ENCODE measurements at places on chromosomes 6 and 20.
A peak's percentile ranks its signal among the peaks of the same experiment; 100 is the strongest.

- no peak for DNase-seq
These were observed 184.6 kb downstream of the ESR1 start for GRCh38 chr6:151992091-151992490.

- DNase-seq, result no peak
These were observed 29.0 kb upstream of the TMEM244 start for GRCh38 chr6:129890164-129890563.

DNA sequence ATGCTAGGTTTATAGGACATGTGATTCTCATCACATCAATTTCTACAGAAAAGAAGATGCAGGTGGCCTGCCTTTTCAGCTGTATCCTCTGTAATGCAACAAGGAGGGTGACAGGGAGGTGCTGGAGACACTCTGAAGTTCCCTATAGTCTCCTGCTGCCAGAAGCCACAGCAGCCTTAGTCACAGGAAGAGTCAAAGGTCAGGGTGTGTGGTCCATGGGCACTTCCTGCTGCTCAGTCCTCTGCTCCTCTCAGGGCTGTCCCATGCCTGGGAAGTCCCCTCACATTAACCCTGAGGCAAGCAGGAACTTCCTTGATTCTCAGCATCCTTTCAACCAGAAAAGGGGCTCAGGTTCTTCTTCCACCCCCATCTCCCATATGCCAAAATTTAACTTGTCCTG, 144.8 kb upstream of the FOXA2 start:
- no peak for DNase-seq

GRCh38 chr6:154703124-154703523, 30.1 kb upstream of the SCAF8 start:
- DNase-seq, result no peak

GRCh38 chr6:11236076-11236750, 3.7 kb upstream of the NEDD9 start:
- no peak for DNase-seq

- DNase-seq, result no peak
These were observed 249.3 kb downstream of the PREX1 start for GRCh38 chr20:48578397-48579098.

GRCh38 chr20:43942667-43943285, 28.1 kb downstream of the TOX2 start:
- no peak for DNase-seq

GRCh38 chr6:170365593-170365992, 59.0 kb downstream of the FAM120B start:
- DNase-seq, result no peak

- no peak for DNase-seq
These were observed 211.0 kb downstream of the MOXD1 start for GRCh38 chr6:132190097-132190814.

DNA sequence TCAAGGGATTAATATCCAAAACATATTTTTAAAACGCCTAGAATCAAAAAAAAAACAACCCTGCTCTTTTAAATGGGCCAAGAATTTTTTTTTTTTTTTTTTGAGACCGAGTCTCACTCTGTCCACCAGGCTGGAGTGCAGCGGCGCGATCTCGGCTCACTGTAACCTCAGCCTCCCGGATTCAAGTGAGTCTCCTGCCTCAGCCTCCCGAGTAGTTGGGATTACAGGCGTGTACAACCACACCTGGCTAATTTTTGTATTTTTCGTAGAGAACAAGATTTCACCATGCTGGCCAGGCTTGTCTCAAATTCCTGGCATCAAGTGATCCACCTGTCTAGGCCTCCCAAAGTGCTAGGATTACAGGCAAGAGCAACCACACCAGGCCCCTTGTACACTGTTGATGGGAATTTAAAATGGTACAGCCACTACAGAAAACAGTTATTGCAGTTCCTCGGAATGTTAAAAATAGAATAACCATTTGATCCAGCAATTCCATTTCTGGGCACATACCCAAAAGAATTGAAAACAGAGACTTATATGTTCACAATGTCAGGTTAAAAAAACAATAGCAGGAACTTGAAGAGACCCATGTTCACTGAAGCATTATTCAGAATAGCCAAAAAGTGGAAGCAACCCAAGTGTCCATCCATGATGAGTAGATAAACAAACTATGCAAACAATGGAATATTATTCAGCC, 3.1 kb upstream of the MYL9 start:
- no peak for DNase-seq

GRCh38 chr20:56955680-56956079, 310.8 kb downstream of the BMP7 start:
- no peak for DNase-seq

DNA sequence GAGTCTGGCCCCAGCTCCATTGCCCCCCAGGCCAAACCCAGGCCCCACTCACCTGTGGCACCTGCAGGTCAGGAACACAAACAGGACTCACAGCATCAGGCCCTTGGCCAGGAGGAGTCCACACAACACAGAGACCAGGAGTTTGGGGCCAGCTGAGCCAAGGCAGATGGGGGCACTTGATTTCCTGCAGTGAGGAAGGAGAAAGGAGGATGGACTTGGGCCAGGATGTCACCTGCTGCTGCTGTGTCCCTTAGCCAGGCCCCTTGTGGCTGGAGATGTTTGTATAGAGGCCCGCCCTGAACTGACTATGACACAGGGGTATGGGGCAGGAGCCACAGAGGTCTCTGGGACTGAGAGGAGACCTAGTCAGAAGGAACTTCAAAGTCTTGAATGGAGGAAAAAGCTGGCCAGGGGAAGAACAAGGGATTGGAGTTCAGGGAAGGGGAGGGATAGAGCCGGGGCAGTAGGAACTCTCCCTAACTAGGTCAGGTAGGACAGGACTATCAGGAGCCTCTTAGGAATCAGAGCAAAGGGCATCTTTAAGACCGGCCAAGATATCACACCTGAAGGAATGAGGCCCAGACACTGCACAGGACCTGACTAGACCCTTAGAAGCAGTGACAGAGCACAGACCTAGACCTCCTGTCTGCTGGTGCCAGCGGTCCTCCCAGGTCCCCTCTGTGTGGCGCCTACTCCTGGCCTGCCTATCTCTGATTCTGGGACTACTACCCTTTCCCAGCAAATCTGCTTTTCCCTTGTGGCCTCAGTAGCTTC, 8.8 kb upstream of the TREML2 start:
- DNase-seq, result no peak

- DNase-seq, result peak; percentile 80
These were observed 764 bp upstream of the SNAP25 start for GRCh38 chr20:10217721-10218410.

GRCh38 chr6:137402143-137402680, 92.0 kb downstream of the OLIG3 start:
- DNase-seq, result peak; percentile 84

- DNase-seq, result no peak
These were observed 22.1 kb downstream of the GJA10 start for GRCh38 chr6:89916136-89916920.

GRCh38 chr20:46928580-46929132, 34.0 kb downstream of the EYA2 start:
- DNase-seq, result no peak

DNA sequence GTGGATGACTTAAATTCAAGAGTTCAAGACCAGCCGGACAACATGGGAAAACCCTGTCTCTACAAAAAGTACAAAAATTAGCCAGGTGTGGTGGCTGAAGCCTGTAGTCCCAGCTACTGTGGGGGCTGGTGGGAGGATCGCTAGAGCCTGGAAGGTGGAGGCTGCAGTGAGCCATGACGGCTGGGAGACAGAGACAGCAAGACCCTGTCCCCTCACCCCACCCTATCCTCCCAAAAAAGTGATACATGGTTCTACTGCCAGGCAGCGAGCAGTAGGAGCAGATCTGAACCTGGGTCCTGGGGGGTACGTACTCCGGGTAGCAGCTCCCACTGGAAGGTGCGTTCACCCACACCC, 2.2 kb downstream of the PSMA7 start:
- no peak for DNase-seq

- no peak for DNase-seq
These were observed 751.0 kb downstream of the CD109 start for GRCh38 chr6:74447013-74447412.

DNA sequence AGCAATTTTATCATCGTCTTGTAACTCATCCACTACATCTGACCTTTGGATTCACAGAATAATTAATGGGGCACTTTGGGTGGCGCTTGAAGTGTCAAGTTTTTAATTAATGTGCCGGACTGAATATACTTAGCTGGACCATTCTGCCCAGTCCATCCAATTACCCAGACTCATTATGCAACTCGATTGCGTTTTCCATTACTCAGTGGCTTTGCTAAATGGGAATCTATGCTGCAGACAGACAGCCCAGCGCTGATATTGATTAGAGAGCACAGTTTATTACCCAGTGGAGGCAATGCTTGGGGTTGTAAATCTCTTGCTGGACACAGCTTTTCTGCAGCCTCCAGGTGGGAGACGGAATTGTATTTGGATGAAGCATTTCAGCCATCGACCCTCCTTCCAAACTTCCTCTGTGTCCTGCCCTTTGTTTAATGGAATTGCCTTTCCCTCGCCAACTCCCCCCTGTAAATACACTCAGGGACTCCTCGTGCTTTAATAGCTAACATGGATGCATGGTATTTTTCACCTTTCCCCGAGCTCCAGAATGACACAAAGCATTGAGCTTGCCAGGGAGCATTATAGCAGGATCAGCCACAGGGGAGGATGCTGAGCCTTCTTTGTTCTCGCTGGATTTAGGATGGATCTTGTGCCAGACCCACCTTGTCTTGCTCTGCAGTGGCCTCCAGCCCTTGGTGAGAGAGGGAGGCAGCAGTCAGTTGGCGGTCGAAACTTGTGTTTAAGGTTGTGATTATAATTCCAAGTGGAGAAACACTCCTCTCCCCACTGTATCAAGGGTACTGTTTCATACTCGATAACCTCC, 59.7 kb downstream of the EDN3 start:
- no peak for DNase-seq

DNA sequence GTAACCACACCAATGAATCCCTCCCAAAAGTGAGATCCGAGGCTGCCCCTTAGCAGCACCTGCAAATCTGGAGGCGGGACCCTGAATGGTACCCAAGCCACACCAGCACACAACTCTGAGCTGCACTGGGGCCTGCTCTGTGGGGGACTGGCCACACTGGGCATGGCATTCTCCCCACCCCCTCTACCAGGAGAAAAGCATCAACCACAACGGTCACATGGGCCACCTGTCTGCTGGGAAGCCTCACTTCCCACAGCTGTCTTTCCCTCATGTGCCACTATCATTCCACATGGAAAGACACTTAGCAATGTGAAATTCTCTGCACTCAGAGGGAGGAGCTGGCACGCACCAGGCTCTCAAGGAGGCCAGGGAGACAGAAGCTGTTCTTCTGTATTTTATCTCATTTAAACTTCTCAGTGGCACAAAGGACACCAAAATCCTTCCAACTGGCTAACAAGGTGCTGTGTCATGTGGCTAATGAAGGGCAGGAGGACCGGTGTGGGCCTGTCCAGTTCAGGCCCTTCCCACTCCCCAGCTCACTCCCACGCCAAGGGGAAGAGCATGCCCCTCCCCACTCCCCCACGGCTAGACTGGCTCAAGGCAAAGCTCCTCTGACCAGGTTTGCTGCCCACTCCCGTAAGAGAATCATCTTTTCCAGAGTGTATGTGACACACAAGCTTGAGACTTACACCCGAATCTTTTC, 19.0 kb downstream of the YTHDF1 start:
- DNase-seq, result no peak

GRCh38 chr6:169857343-169858292, 106.2 kb downstream of the ERMARD start:
- DNase-seq, result no peak

DNA sequence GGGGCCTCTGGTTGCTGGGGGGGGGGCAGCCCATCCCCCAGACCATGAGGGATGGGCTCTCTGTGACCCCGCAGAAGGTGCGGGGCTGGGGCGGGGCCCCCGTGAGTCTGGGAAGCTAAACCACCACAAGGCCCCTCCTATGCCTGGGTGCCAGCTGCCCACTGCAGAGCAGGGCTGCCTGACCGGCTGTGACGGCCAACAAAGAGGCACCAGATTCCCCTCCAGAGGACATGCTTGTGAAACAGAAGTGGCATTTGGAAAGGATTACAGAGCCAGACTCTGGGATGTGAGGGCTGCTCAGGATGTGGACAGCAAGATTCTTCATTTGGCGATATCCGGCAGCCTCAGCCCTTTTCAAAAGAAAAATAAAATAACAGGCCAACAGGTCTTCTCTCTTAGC, 16.5 kb upstream of the NTSR1 start:
- DNase-seq, result no peak

DNA sequence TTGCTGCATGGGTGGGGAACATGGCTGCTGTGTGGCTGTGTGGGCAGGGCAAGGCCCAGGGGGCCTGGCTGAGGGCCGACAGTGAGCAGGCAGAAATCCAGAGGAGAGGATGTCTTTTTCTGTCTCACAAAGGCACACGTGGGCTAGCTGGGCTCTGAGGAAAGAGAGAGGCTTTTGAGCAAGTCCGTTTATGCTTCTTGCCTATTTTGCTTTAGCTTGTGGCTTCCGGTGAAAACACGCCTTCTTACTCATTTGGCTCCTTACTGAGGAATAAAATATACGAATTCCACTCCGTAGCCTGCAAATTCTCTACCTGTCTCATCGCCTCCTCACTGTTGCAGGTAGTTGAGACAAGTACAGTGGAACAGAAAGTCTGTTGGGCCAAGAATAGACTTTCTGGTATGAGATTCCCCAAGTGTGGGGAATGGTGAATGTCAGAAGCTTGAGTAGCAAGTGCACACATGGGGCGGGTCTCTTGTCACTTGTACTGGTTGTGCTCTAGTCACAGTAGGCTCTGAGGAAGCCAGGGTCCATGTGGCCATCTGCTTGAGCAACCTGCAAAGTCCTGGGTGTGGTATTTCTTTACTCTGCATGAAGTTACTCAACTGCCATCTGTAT, 28.4 kb downstream of the WRNIP1 start:
- DNase-seq, result no peak

GRCh38 chr6:40717411-40718057, 130.4 kb upstream of the LRFN2 start:
- DNase-seq, result no peak

GRCh38 chr20:33721391-33722140, 1.5 kb upstream of the PXMP4 start:
- DNase-seq, result no peak

- no peak for DNase-seq
These were observed 71.0 kb upstream of the SAMD3 start for GRCh38 chr6:130293800-130294199.

DNA sequence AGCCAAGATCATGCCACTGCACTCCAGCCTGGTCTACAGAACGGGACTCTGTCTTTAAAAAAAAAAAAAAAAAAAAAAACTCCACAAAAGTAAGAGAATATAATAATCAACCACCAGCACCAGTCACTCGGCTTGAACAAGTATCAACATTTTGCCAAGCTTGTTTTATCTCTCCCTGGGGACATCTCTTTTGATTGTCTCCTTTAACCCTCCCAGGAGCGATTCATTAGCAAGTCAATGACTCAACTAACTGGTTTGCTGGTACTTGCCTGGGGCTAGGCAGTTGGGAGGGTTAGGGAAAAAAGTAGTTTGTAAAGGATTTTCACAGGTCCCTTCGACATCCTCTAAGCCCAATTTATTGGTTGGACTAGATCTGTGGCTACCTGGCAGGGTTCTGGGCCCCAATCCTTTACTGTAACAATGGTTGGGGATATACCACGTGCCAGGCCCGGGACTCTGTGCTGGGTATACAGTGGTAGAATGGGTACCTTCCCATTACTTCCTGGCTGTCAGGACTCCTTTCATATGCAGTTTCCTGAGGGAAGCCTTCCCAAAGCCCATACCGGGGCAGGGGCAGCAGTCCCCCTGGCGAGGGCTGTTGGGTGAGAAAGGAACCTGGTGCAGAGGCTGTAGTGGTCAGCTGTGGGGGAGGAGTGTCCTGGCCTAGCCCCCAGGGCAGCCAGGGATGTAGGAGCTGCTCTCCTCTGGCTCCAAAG, 12.2 kb downstream of the TGIF2 start:
- DNase-seq, result no peak

All from NCI-H1930 (cell line).